ENCODE measurements at places on chromosomes 1 and 21. TPM values are rescaled to one million over a fixed set of nuclear protein-coding genes. Genes with fewer than 3 reads are reported as not detected.

GRCh38 chr21:44511219-44511937, 28.6 kb downstream of the KRTAP10-1 start:
- DNase-seq: no peak

DNA sequence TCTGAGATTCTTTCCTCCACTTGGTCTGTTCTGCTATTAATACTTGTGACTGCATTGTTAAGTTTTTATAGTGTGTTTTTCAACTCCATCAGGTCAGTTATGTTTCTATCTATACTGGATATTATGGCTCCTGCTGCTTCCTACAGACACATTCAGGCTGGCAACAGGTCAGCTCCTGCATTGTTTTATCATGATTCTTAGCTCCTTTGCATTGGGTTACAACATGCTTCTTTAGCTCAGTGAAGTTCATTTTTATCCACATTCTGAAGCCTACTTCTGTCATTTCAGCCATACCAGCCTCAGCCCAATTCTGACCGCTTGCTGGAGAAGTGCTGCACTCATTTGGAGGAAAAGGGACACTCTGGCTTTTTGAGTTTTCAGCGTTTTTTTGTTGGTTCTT, 37.3 kb upstream of the F3 start:
- DNase-seq: no peak

DNA sequence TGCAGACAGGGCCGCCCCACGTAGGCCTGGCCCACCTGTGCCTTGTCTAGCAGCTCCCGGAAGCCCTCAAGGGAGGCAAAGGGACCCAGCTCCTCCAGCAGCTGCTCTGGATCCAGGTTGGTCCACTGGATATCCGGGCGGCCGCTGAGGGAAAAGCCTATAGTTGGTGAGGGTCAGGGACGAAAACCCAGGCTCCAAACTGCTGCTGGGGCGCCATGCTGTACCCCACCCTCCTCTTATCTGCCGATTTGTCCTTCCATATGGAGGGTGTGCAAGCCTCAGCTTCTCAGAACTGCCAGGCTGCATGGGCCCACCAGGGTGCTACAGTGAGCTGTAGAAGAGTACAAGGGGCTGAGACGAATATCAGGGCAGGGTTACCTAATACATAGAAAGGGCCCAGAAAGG, 12.2 kb downstream of the PTCH2 start:
- no peak for DNase-seq

GRCh38 chr1:218350801-218351266, 5.7 kb downstream of the TGFB2 start:
- DNase-seq: no peak

- DNase-seq: no peak
Measured at GRCh38 chr1:51346086-51346942, 16.0 kb upstream of the TTC39A start.

- DNase-seq: no peak
Measured at GRCh38 chr1:43425045-43425444, 28.7 kb downstream of the HYI start.

- DNase-seq: no peak
Measured at GRCh38 chr21:37546949-37547614, 180.5 kb downstream of the DYRK1A start.

- DNase-seq: peak; percentile 79
Measured at GRCh38 chr1:42958488-42959319, at the start of gene SLC2A1. SLC2A1 (minus strand) TSS chr1:42958868; CDS start chr1:42958651, 217 bp downstream.

GRCh38 chr1:215545096-215545495, 22.0 kb upstream of the KCTD3 start:
- DNase-seq: no peak

DNA sequence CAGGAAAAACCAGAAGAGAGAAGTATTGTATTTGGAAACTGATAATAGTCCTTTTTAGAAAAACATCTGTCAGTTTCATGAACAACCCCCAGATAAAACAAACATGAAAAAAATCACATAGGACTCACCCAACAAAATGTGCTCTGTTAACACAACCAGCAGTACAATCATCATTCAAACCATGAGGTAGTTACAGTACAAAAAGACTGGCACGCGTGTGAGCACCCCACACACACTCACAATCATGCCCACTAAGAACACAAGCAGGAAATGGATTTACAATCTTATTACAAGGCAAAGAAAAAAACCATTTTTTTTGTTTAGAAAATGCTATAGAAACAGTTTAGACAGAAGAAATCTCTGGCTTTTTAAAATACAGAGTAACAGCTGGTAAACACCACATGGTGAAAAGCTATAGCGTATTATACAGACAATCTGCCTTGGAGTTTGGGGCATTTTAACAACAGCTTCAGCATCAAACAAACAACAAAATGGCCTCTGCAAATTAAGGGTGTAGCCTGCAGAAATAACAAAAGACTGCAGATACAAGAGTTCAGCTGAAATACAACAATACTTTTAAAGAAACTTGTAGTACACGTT, 180.0 kb downstream of the CDC7 start:
- no peak for DNase-seq

- DNase-seq: no peak
Measured at GRCh38 chr1:14321422-14321821, 277.1 kb upstream of the KAZN start.

DNA sequence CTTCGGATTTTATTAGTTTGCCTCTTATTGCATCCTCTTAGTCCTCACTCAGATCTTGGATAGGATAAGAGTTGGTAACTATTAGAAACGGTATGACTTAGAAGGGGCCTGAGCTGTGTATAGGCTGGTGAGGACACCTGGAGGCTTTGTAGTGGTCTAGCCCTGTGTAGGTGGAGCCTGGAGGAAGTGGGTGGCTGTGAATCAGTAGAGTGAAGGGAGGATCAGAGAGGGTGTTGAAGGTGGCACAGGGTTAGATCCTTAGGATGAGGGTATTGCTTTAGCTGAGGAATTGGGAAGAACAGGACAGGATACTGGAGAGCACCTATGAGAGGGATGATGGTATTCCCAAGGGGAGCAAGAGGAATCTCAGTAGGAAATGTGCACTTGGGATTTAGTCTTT, 5.7 kb downstream of the VANGL1 start:
- no peak for DNase-seq

GRCh38 chr1:173297798-173298391, 90.8 kb upstream of the TNFSF4 start:
- no peak for DNase-seq

- DNase-seq: no peak
Measured at GRCh38 chr1:219692981-219693380, 80.1 kb upstream of the ZC3H11B start.

- DNase-seq: no peak
Measured at GRCh38 chr1:230753586-230754251, 6.5 kb downstream of the CAPN9 start.

DNA sequence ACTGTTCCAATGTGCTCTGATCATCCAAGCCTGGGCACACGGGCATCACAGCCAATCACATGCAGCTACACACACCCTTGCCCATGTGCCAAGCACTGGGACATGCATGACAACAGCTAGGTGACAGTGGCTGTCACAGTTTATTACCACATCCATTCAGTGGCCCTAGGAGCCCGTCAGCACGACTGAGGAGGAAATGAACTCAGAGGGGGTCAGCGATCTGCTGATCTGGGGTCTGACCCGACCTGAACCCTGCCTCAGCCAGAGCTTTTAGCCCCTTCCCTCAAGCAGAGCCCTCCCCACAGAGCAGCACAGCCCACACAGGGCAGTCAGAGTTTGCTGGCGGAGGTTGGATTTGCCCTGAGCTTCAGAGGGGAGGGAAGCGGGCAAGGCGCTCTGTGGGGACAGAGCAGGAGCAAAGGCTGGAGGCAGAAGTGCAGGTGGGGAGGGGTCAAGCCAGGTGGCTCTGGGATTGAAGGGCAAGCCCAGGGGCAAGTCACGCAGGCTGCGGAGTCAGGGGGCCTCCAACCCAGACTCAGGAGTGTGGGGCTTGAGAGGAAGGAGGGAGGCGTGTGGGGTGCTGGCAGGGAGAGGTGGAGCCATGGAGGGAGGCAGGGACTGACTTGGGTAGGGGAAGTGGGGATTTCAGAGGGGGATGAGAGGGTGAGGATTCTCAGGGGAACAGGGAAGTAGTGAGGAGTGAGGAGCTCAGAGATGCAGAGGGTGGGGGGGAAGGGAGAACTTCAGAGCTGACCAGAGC, 10.4 kb downstream of the SH3BGRL3 start:
- DNase-seq: no peak

DNA sequence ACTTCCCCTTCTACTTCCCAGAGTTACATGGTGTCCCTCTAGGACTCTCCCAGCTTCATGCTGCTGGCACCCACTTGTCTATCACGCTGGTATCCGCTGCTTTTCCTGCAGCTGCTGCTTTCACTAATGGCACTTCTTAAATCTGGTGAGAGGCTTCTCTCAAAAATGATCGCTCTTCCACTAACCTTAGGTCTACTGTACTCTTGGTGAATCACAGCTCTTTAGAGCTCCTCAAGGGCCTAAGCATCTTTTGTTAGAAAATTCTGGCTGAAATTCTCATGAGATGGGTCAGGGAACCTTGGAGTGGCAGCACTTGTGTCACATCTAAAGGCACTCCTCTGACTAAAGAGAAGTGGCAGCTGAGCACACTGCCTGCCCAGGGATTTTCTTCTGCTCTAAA, 32.1 kb downstream of the ZMYND12 start:
- DNase-seq: no peak

Gene S100A9
- total RNA-seq: 0.95 TPM

Gene FAM110D
- total RNA-seq: 1.3 TPM

Gene IL24
- not detected for total RNA-seq

Gene CRNN
- total RNA-seq: not detected

Gene NTMT2
- not detected for total RNA-seq

Gene GIPC2
- 26.1 TPM for total RNA-seq

Gene HHAT
- 1.6 TPM for total RNA-seq

Gene LMOD1
- 0.07 TPM for total RNA-seq

Gene LIPI
- total RNA-seq: not detected
